M059J (cell line): ENCODE measurements at places on chromosomes 12 and 14. TPM values are rescaled to one million over a fixed set of nuclear protein-coding genes. Genes with fewer than 3 reads are reported as not detected.

DNA sequence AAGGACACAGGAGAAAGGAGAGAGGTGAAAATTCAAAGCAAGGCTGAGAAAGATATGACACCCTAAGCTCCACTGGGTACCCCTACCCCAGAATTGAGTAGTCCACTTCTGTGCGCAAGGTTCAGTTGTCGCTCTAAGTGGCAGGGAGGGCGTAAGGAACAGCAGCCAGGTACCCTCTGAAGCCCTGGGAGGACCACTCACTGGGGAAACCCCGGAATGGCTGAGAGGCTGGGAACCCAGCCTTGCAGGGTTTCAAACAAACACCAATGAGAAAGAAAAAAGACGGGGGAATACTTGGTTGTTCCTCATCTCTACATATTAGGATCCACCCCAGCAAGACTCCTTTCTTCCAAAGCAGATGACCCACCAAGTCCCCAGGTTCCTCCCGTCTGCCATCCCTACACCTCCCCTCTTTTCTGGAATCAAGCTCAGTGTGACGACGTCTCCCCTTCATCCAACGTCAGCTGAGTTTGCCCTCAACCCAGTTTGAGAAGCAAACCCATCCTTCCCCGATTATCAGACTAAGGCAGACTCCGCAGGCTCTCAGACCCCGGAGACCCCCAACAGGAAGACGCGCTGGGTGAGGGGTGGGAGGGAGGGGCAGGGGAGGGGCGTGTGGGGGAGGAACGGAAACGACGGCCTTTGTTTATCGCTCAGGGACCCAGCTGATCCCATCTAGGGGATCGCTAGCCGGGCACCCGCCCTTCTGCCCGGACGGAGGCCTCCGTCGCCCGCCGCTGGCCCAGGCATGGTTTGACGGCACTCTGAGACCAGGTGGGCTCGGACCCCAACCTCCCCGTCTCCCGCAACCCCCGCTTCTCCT lies 795 bp downstream of the LMBR1L start:
- DNase-seq, result no peak

GRCh38 chr14:55780156-55780946 lies 200.3 kb downstream of the KTN1 start:
- peak; percentile 94 for DNase-seq

ITGB7 gene
- not detected in 2 replicates for total RNA-seq

VRTN gene
- total RNA-seq, result not detected in 2 replicates

DNA sequence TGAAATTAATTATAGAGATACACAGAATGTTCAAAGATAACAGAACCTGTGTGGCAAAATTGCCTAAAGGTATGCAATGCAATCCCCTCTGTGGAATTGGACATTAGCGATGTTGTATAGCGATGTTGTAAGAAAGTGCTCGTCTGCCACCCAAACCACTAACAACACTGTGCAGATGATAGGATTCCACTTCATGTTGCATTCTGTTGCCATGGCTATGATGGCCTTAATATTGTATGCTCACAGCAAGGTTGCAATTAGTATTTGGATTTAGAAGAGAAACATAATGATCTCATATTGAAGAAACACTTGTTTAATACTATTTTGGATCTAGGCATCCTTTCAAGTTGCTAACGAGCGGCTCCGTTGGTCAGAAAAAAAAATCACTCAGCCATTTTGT lies 260.3 kb downstream of the BCAT1 start:
- DNase-seq, result no peak

DNA sequence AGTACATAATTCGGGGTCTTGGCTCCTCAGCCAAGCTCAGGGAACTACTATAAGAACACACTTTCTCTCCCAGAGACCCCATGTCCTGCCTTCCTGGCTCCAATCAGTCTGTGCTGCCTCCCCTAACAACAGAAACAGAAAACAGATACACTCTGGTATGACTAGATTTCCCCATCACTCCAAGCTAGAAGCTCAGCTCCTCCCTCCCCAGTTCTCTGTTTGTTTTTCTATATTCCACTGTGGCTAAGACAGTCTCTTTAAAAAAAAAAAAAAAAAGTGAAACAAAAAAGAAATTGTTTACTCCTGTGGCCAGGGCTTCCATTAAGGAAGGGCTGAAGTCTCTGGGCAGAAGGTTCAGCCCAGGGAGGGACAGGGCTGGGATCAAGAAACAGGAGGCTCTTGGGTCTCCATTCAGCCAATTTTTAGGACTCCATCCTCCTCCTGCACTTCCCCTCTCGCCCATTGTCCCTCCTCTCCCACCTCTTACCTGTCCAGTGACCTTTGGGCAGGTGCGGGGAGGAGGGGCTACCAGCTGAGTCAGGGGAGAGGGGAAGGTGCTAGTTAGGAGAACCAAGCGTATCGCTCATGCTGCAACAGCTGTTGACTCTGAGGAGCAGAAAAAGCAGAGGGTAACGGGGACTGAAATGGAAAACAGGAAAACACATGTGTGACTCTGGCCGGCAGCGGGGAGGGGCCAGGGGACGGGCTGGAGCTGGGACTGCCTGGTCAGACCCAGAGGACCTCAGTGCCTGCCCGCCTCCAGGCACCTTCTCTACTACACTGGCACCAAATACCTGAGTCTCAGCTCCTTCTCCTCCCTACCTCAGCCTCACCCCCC lies 4.1 kb upstream of the SLC7A7 start:
- DNase-seq, result peak; percentile 85

KERA gene
- total RNA-seq, result not detected in 2 replicates

KRT72 gene
- not detected in 2 replicates for total RNA-seq

DNA sequence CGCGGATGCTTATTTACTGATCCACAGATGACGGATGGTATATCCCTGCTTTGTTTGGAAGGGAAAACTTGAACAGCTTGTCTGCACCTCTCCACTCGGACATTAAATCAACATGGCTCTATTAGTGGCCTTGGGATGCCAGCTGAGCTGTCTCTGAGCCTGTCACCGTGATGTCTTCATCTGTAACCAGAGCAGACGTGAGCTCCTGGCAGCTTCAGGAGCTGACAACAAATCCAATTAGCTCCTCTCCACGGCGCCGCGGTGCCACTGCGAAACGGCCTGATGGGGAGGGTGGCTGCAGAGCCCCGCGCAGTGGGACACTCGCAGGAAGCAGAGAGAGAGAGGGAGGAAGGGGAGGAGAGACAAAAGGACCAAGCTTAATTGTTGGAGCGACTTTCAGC lies 112.3 kb downstream of the PAPOLA start:
- no peak for DNase-seq

CLBA1 gene
- total RNA-seq, result 3.3 and 5.6 TPM in 2 replicates

GRCh38 chr12:14901228-14901562 lies 15.5 kb upstream of the MGP start:
- DNase-seq, result no peak

FGF6 gene
- total RNA-seq, result not detected in 2 replicates

GRCh38 chr12:91179315-91179714 lies 3.3 kb downstream of the DCN start:
- DNase-seq, result no peak

DNA sequence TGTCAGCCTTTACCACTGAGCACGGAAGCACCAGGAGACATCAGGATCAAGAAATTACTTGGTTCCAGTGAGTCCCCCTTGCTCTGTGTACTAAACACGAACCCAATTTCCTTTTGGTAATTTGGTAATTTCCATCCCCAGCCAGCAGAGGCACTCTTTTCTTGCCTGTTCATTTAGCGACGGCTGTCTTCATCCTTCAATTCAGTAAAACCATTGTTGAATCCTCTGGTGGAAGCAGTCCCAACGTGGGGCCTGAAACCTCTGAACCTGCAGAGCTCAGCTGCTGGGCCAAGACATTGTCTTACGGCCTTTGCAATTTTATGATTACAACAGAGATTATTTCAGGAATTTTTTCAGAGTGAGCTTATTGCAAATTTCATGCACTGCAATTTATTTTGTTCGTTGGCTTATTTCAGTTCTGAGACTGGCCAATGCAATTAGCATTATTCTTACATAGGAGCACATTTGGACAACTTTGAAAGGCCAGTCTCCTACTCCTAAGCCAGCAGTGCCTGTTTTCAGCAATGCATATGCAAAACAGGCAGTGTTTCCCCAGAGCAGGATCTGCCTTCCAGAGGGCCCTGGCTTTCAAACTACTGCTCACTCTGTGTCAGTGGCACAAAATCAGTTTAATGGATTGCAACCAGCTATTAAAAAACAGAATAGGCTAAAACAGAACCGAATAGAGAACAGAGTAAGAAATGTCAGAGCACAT lies 372.9 kb upstream of the TMEM132C start:
- DNase-seq, result no peak

- no peak for DNase-seq
These were observed 105.0 kb downstream of the SLC35F4 start for GRCh38 chr14:57760896-57761295.

GRCh38 chr12:129659961-129660622 lies 243.7 kb downstream of the TMEM132D start:
- peak; percentile 46 for DNase-seq

CCDC85C gene
- total RNA-seq, result 12.8 and 16.2 TPM in 2 replicates

DNA sequence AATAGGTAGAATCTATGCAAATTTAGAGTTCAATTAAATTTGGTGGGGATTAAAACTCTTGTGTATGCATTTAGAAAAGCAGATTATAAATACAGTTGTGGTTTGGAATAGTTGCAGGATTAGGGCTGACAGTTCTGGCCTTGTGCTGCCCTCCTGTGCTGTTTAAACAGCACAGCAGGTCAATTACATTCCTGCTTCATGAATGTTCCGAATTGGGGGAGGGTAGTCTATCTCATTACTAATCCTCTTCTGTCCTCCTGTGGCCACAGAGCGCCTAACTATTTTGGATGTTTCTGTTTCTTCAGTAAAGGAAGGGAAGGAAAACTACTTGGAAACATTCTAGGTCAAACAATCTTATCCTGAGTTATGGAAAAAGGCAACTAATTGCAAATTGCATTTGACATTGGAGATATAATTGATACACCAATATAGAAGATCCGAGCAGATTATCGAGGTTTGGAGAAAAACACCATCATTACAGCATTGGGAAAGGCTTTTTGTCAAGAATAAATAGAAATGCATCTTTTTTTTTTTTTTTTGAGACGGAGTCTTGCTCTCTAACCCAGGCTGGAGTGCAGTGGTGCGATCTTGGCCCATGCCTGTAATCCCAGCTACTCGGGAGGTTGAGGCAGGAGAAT lies 8.7 kb upstream of the GPR19 start:
- peak; percentile 91 for DNase-seq

KRT3 gene
- total RNA-seq, result not detected in 2 replicates

DNA sequence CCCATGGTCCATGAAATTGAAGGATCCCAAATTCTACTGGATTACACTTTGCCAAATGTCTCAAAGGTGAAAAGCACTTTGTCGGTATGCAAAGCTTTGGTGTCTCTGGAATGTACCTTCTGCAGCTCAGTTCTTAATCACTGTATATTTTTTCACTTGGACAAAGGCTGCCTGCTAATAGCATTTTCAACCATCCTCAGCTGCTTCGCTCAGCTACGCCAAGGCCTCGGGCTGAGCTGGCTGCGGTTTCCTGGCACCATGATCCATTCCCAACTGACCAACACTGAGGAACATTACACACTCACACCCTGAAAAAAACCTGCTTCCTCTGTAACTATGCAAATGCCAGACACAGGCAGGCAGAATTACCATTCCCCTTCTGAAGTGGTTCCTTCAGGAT lies 335.2 kb downstream of the DPF3 start:
- DNase-seq, result peak; percentile 96

NUBPL gene
- total RNA-seq, result 6.2 and 11.8 TPM in 2 replicates

RNASE4 gene
- 12.1 and 13.3 TPM in 2 replicates for total RNA-seq

KRT74 gene
- not detected in 2 replicates for total RNA-seq

DNA sequence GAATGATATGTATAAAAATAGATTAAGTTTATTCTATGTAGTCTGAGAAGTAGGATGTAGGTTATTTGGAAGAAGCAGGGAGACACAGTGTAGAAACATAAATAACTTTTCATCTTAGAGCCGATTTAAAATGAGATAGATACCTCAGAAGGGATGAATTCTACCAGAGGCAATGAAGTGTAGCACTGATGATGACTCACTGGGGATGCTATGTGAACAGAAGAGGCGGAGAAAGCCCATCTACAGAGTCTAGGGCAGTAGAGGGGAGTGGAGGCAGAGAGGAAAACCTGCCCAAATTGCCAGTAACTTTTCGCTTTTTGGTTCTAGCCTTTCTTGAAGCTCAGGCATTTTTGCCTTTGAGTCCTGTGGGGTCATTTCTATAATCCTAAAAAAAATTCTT lies 451.8 kb downstream of the ATP23 start:
- peak; percentile 83 for DNase-seq
